ENCODE measurements at places on chromosomes 2 and 18.

GRCh38 chr18:22822024-22822423 lies 111.1 kb upstream of the RBBP8 start:
- no peak for DNase-seq

GRCh38 chr2:181374781-181375675 lies 82.2 kb upstream of the ITGA4 start:
- no peak for DNase-seq

GRCh38 chr2:32064021-32064601 lies 755 bp downstream of the SPAST start:
- DNase-seq: peak; percentile 49

GRCh38 chr2:179592167-179592936 lies 269.1 kb downstream of the ZNF385B start:
- no peak for DNase-seq

DNA sequence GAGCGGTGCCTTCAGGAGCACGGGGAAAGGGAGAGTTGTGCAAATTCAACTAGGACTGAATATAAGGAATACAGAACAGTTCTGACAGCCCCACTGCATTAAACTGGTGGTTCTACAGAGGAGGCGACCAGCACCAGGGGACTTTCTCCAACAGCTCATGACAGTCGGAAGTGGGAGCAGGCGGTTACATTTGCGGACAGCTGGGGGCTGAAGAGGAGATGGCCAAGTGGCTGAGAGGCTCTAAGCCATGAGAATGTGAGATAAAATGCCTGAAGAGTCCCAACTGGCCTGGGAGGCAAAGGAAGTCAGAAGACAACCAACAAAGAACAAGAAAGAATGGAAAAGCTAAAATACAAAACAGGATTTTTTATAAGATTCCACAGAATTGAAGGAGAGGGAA lies 141.3 kb downstream of the L3MBTL4 start:
- DNase-seq: no peak
